Naive B cell (primary cell): ENCODE measurements at places on chromosomes 13 and 19.

DNA sequence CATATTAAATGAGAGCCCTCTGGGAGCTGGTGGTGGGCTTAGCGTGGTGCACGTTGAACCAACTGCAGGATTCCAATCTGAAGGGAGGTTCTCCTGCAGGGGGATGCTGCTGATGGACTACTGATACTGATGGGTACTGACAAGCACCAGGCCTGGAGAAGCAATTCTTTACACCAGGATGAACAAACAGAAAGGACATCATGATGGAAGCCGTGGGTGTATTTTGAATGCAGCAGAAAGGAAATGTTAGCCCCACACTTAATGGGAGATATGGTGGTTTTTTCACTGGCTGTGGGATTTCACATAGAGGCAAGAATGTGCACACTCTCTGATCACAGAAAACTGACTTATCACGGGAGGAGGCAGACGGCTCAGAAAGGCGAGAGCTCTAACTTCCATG lies 299.7 kb downstream of the TEX29 start:
- no peak for DNase-seq

GRCh38 chr13:92843549-92843948 lies 383.1 kb upstream of the GPC6 start:
- DNase-seq = no peak

DNA sequence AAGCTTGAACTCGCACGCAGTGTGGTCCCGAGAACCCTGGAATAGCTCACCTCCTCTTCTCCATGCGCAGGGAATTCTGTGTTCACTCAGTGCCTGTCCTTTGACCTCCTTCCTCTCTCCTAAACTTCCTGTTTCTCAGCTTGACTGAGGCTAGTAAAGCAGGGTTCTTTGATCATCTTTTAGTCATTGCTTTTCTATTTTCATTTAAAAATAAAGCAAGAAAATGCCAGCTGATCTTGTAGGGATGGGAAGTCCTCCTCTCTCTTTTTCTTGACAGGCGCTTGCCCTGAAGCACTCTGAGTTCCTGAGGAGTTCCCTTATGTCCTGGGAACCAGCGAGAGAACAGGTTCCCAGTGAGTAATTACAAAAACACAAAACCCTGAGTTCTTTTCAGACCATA lies 62.8 kb downstream of the ARHGEF7 start:
- no peak for DNase-seq

GRCh38 chr13:108549934-108550333 lies 79.5 kb upstream of the MYO16 start:
- no peak for DNase-seq

GRCh38 chr13:19794631-19795030 lies 11.9 kb upstream of the PSPC1 start:
- DNase-seq = no peak

- DNase-seq = no peak
Measured at GRCh38 chr13:44382635-44383145, 9.1 kb downstream of the SERP2 start.
